ENCODE measurements at places on chromosomes 3 and 15.

DNA sequence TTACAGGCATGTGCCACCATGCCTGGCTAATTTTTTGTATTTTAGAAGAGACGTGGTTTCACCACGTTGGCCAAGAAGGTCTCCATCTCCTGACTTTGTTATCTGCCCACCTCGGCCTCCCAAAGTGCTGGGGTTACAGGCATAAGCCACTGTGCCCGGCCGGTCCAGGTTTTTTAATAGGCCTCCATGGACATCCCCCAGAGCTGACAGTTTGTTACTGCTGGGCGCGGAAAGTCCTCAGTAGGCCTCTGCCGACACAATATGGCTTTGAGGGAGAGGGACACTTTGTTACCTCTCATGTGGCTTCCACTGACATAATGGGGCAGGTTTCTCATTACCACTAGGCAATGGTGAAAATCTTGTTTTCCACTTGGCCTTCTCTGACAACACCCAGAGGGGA, 152.0 kb downstream of the WNT7A start:
- no peak for DNase-seq

DNA sequence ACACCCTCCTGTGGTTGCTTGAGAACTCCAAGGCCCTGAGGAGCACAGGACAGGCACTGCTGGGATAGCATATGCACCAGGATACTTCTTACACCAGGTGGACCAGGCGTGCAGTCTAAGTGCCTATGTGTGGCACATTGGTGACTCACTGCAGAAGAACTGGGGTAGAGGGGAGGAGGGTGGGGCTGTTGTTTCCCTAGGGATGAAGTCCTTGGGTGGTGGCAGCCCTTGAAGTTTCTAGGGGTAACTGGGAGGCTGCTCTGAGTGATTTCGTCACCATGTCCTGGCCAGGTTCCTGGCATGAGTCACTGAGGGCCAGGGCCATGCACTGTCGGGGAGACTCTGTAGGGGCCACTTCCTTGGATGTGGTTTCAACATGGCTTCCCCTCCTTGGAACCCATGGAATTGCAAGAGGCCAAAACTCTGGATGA, 15.9 kb downstream of the MYZAP start:
- no peak for DNase-seq

GRCh38 chr15:53196242-53196641, 406.1 kb upstream of the ONECUT1 start:
- no peak for DNase-seq

DNA sequence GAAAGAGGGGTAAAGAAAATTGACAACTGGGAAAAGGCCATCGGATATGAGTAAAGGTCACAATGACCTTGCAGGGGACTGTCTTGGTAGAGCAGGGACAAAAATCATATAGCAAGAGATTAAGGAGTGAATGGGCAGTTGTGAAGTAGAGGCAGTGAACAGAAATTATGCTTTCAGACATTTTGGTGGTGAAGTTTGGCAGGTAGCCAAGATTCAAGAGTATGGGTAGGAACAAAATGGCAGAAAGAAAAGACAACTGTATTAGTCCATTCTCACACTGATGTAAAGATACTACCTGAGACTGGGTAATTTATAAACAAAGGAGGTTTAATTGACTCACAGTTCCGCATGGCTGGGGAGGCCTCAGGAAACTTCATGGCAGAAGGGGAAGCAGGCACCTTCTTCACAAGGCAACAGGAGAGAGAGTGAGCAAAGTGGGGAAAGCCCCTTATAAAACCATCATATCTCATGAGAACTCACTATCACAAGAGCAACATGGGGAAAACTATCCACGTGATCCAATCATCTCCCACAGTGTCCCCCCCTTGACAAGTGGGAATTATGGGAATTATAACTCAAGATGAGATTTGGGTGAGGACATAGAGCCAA, 84.0 kb downstream of the CGNL1 start:
- DNase-seq: no peak

DNA sequence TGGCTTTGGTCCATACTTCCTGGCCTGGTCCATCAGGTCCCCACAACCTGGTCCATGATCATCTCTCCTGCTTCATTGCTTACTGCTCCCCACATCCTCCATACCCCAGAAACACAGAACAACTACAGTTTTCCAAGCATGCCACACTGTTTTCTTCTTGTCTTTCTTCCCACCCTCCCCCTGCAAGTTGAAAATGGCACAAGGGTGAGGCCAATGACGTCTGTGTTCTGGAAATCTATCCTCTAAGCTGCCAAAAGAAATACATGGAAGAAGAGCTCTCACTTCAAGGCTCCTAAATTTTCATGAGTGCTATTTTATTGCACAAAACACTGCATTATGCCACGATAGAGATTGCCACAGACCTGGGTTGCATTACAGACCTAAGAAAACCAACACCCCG, 404.4 kb downstream of the VPS13C start:
- DNase-seq: no peak

DNA sequence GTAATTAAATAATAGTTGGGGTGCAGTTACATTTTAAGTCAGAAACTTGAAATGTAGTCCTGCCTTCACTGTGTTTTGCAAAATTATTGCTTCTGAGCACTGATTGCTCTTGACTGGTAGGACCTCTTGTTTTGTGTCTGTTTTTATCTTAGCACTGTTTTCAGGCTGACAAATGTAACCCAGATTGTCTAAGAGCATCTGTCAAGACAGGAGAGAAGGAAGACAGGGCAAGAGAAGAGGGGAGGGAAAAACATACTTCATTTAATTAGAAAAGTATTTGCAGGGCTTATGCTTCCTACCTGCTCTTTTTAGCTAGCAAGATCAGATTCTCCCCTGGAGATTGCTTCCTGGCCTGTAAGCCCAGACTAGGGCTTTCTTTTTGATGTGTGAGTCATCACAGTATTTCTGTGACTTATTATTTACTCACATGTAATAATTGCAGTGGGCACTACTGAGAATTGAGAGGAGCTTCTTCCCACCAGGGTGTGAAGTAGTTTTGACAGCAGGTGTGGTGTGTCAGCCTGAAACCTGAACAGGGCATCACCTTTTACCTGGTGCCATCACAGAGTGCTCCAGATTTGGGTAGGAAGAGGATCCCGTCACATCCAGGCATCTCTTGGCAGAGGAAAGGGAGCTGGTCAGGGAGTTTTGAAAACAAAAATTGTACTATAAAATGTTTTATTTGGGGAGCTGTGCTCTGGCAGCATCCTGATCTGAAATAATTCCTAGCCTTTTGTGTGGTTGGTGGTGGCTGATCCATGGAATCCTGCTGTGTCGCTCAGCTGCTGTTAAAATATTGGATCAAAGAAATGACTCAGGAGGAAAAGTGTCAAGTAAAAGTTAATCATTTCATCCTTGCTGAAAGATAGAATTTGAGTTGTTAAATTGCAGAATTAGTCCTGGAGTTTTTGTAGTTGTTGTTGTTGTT, 98.2 kb downstream of the TMEM108 start:
- DNase-seq: no peak
